NCI-H226 (cell line): ENCODE measurements at places on chromosomes 13 and 19.

DNA sequence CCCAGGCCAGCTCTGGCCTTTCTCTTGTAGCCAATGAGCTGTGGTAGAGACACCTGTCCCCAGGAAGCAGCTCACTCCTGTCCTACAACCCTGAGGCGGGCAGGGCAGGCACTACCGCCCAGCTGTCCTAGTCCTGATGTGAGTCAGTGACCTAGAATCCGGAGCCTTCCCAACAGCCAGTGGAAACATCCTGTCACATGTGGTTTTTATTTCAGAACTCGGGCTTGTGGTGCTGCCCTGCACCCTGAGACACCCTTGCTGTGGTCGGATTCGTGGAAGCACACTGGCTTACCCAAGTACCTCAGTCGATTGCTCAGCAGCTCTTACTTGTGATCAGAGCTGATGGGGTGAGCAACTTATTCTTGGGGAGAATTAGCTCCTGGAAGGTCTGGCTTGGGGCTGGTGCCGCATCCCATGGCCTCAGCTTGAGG is 83.6 kb upstream of the ARHGEF7 start:
- DNase-seq: no peak

- no peak for DNase-seq
Measured at GRCh38 chr13:49869519-49869918, 66.6 kb downstream of the SPRYD7 start.

GRCh38 chr13:35471706-35472322 is 4.7 kb downstream of the MAB21L1 start:
- DNase-seq: no peak

DNA sequence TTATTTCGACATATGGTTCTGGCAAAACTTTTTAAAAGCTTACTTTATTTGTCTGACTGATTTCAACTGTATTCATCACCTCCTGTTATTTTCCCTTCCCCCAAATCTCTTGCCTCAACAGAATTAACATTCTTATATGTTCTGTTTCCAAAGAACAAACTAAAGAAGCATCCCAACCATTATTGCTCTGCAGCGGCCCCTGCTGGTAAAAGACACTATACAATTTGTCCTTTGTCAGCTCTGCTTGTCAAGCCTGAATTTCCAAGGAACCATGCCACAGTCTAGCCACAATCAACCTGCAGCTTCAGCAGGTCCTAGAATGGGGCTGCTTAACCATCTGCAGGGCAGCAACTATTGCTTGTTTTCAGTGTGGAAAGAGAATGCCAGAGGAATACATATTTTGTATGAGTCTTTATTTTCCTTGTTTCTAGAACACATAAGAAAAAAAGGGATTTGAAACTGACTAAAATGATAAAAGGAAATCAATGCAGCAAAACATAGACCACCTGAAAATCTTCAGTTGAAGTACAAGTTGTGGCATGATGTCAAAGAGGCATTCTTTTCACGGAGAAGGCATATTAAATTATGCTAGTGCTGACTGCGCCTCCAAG is 845.3 kb downstream of the DIAPH3 start:
- DNase-seq: peak; percentile 25

GRCh38 chr13:33110386-33110712 is 94.1 kb downstream of the KL start:
- DNase-seq: no peak

DNA sequence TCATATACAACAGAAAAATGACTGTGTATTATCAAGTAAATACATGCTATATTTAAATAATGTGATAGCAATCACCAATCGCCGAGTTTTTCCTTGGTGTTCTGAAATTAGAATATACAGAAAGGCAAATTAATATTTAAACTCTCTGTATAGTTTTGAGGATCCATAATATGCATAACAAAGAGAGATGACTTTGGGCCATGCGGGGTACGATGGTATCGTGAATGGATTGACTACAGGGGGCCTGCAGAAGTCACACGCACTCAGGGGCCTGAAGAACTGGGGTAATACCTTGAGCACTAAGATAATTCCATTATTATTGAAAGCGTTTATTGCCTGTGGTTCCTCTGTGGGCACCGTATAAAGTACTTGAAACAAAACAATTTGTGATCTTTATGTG is 314.0 kb downstream of the TEX29 start:
- DNase-seq: no peak

DNA sequence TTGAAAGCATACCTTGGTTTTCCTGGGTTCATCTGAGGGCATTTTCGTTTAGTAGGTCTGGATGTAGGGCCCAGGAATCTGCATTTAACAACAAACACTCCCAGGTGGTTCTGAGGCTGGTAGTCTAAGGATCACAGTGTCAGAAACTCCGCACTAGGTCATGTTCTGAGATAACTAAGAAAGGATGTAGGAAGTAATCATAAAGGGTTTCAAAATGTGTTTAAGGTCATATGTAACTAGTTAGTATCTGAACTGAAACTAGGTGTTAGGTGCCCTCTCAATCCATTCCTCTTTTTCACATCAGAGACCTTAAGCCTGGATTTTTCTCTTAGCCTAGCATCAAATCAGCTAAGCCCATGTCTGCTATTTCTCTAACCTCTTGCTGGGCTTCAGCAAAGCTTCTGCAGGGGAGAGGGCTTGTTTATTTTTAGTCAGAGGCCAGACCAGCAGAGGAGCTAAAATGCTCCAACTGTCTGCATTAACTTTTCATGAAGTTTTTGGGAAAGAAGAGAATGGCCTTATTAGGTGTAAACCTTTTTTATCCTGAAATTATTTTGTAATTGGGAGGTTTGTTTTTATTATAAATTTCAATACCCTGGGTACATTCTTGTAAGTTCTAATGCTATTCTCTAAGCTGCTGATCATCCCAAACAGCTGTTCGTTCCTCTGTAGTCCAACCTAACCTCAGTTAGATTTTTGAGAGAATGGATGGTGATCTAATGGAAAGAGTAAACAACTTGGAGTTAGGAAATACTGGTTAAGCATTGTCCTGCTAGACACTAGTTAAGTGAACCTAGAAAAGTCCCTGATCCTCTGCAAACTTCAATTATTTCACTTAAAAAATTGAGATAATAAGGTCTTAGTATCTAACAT is 262.8 kb upstream of the RFC3 start:
- DNase-seq: no peak

- DNase-seq: no peak
Measured at GRCh38 chr13:27411341-27411740, 13.1 kb upstream of the GTF3A start.
